ENCODE measurements at places on chromosomes 7 and 10.
A peak's percentile ranks its signal among the peaks of the same experiment; 100 is the strongest.

- DNase-seq, result no peak
These were observed 962 bp upstream of the SLC26A4 start for GRCh38 chr7:107659666-107660065.

GRCh38 chr10:126223512-126224067 is 164.7 kb downstream of the ADAM12 start:
- DNase-seq, result no peak

DNA sequence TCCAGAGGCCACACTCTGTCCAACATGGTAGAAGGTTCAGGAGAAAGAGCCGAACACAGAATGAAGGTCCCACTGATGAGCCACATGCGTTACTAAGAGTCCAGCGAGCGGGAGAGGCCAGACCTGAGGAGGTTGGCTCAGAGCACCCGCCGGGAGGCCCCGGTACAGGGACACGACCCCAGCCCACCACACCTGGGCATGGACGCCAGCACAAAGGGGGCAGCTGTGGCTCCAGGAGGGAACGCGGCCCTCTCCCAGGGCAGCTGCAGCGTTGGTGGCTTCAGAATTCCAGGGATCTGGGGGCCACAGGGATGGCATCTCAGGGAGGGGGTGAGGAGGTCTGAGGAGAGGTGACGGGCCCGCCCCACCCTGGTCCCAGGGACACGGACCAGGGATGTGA is 280.0 kb downstream of the MAD1L1 start:
- DNase-seq, result no peak

DNA sequence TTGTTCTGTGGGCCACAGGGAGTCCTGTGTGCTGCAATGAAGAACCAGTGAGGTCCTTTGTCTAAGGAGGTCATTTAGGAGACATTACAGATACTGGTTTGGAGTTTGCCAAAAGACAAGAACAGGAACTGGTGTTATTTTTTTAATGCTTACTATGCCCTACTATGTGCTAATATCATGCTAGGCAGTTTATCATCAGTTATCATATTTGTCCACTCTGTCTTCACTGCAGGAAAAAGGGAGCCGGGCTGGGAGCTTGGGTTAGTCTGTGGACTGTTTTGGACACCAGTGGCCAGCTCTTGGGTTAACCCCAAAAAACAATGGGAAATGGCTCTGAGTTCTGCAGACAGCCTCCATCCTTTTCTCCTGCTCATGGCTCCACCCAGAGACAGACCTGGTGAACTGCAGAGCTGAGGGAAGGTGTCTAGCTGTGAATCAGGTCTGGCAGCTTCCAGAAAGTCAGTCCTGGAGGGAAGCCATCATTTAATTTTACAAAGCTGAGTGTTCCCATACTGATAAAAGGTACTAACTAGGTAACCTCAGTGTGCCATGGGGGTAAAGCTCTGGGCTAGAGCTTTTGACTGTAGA is 101.2 kb upstream of the ZNF746 start:
- no peak for DNase-seq

- no peak for DNase-seq
These were observed 167.0 kb upstream of the KLF6 start for GRCh38 chr10:3951993-3952392.

GRCh38 chr7:11727864-11728263 is 104.1 kb downstream of the THSD7A start:
- no peak for DNase-seq

GRCh38 chr10:133020193-133020817 is 67.4 kb upstream of the ADGRA1 start:
- DNase-seq, result no peak

DNA sequence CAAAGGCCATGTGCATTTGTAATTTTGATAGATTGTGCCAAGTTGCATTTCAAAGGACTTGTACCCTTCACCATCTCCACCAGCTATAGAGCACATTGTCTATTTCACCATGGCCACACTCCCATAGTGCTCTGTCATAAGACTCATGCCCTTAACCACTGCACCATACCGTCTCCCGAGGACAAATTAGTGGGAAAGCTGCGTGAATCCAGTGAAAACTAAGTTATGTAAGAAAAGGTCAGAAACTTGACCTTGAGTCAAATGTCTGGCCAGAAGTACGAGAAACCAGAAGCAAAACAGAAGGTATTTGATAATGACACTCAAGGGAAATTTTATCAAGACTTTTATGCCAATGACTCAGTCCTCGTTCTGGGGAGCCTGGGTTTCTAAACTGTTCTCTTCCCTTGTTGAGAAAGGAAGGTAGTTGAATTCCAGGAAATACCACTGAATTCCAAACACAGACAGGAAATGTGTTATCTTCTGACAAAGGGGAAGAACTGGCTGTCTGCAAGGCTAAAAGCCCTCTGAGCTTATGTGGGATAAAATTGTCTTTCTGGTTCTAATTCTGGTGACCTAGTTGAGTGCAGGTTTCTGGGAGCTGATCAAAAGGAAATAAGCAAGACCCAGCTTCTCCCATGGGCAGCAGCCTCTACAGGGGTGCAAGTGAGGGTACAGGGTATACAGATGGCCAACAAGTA is 49.7 kb downstream of the CDK1 start:
- DNase-seq, result no peak

- DNase-seq, result no peak
These were observed 366.3 kb upstream of the CHRM2 start for GRCh38 chr7:136502162-136502561.

DNA sequence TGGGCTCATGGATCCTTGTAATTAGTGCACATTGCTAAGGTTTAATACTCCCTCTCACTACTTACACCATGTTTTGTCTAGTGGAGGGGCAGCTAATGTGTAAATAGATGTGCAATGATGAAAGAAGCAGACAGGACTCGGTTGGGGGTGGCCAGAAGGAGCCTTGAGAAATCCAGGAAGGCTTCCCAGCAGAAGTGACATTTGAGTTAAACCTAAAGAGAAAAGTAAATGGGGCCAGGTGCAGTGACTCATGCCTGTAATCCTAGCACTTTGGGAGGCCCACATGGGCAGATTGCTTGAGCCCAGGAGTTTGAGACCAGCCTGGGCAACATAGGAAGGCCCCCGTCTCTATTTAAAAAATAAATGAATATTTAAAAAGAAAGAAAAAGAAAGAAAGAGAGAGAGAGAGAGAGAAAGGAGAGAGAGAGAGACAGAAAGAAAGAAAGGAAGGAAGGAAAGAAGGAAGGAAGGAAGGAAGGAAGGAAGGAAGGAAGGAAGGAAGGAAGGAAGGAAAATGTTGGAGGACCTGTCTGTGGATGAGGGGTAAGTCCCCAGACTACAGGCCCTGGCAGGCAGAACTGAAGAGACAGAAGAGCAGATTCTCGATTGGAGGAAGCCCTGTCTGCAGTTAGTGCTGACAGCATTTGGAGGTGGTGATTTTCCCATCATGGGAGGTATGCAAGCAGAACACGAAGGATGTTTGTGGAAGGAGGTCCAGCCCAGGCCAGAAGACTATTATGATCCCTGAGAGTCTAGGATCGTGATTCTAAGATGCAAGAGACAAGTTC is 3.6 kb downstream of the ELN start:
- no peak for DNase-seq

DNA sequence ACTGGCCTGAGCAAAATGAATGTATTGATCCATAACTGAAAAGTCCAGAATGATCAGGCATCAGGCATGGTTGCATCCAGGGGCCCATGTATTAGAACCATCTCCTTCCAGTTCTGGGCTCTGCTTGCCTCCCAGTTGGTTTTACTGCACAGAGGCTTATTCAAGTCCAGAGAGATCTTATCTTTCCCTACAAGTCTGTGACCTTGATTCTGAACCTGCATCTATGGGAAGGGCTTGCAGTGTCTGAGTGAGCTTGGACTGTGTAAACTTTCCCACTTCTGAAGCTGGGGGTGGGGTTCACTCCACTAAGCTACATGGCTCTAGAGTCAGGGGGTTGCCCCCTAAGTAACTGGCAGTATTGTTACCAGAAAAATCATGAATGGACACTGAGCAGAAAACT is 136.2 kb downstream of the TCF7L2 start:
- no peak for DNase-seq

DNA sequence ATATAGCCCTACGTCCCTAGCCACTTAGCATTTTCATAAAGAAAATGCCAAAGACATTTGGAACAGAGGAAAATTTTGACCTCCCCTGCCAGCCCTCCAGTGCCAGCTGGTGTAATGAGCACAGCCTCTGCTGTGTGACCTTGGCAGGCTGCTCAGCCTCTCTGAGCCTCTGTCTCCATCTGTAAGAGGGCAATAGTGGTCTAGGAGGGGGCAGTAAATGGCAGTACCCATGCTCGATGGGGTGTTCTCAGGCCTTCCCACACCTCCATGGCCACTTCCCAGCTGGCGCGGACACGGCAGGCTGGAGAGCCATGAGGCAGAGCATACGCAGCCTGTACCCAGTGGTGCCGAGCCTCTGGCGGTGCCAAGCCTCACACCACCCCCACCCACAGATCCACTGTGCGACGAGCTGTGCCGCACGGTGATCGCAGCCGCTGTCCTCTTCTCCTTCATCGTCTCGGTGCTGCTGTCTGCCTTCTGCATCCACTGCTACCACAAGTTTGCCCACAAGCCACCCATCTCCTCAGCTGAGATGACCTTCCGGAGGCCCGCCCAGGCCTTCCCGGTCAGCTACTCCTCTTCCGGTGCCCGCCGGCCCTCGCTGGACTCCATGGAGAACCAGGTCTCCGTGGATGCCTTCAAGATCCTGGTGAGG is 24.0 kb upstream of the CSGALNACT2 start:
- no peak for DNase-seq

DNA sequence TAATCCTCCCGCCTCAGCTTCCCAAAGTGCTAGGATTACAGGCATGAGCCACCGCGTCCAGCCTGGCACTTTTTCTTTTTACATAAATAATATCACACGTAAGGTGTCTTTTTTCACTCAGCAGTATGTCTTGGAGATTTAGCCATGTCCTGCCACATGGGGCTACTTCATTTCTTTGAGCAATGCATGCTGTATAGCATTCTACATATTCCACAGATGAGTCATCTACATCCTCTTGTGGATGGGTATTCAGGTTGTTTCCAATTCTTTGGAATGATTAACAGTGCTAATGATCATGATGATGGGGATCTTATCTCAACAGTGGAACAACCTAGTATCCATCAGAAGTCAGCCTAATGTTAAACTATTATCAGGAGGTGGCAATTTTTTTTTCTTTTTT is 50.8 kb downstream of the ZNF503 start:
- DNase-seq, result no peak

DNA sequence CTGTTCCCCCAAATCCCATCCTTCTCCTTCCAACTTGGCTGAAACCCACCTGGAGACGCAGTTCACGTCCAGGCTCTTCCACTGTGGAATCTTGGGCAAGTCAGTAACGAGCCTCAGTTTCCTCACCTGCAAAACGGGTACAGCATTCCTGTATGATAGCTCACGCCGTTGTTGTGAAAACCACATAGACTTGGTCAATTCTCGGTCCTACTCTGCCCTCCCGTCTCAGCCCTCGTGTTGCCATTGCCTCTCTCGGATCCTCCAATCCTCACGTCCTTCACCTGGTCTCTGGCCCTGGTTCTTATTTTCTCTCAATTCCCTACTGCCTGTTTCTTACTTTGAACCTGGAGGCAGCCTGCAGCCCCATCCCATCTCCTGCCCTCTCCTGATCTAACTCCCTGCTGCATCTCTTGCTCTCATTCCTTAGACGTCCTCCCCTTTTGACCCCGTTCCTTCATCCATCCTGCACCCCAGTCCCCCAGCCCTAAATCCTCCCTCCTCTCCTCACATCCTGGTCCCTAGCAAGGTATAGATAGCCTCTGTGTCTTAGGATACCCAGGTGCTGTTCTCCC is 2.0 kb upstream of the MUC12 start:
- no peak for DNase-seq

DNA sequence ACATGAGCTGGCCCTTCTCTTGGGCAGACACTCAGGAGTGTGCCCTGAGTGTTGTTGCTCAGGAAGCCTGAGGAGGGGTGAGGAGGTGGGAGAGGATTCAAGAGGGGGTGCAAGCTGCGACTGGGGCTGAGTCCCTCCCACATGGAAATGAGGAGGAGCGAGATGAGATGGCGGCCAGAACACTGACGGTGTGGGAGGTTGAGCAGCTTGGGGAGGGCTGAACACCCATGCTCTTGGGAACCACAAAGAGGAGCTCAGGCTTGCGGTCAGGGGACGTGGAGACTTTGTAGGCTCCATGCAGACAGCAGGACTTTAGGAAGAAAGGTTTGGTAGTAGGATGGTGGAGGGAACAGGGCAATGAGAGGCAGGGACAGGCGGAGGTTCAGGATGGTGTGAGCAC is 163.2 kb upstream of the SHH start:
- DNase-seq, result peak; percentile 6

GRCh38 chr7:159151231-159151630 is 6.6 kb upstream of the VIPR2 start:
- DNase-seq, result peak; percentile 62

DNA sequence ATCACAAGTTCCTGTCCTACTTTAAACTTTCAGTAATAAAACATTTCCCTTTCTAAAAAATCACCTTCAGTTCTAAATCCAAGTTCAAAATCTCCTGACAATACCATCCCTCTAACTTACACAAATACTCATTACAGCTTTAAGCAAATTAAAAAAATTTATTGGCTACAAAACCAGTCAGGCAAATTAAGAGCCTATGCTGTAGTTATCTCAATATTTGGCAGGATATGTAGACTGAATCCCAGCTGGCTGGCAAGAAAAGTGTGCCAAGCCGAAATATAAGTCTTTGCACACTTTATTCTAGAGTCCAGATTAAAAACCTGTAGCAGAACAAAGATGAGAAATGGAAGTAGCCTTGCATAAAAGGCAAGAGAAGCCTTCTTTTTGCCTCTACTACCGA is 9.5 kb downstream of the WAPL start:
- no peak for DNase-seq

DNA sequence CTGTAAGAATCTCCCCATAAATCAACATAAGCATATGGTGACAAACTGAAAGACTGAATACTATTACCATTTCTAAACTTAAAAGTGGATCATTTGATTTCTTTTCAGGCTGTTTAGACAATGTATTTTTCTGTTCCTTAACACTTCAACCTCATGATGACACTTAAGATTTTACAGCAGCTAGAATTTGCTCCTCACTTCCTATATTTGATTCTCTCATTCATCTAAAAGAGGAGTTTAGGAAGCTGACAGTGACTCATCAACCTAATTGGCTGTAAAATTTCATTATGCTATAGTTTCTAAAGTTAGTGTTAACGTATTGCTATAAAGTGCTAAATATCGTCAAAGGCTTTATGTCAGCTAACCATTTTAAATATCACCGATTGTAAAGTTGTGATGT is 478.7 kb downstream of the GRM8 start:
- DNase-seq, result no peak

DNA sequence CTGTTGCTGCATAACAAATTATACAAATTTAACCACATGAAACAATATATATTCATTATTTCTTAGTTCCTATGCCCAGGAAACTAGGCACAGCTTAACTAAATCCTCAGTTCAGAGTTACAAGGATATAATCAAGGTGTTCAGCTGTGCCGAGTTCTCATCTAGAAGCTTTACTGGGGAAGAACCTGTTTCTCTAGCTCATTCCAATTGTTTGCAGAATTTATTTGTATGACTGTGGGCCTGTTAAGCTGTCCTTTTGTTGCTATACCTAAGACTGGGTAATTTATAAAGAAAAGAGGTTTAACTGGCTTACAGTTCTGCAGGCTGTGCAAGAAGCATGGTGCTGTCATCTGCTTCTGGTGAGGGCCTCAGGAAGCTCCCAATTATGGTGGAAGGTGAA is 21.8 kb upstream of the MDFIC start:
- no peak for DNase-seq

All from left forelimb (tissue), 1 donor.